ENCODE measurements at places on chromosomes 5 and 9.

- no peak for DNase-seq
These were observed 30.2 kb downstream of the LHX2 start for GRCh38 chr9:124041817-124042116.

DNA sequence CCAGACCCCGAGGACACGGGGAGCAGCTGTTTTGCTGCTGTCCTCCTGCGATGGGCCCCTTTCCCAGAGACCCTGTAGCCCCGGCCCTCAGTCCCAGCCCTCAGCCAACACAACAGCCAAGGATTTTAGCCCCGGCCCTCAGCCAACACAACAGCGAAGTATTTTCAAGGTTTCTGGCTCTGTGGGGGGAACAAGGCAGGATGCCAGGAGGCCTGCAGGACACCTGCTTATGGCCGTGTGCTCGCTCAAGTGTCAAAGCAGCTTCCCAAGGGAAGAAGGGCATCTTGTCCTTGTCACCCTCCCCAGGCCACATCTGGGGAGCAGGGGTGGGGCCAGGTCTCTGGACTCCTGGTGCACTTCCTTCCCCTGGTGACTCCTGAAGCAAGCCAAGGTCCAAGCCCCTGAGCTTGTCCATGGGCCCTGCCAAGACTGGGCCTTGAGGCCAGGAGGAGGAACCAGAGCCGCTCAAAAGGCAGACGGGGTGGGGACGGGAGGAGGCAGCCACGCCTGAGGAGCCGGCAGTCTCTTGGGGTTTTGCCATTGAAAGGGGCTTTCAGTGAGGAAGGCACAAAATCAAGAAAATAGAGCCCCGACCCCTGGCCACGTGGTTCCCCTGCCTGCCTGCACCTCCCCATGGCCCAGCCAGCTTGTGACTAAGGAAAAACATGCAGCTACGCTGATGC is 10.8 kb downstream of the KCNT1 start:
- DNase-seq, result no peak

DNA sequence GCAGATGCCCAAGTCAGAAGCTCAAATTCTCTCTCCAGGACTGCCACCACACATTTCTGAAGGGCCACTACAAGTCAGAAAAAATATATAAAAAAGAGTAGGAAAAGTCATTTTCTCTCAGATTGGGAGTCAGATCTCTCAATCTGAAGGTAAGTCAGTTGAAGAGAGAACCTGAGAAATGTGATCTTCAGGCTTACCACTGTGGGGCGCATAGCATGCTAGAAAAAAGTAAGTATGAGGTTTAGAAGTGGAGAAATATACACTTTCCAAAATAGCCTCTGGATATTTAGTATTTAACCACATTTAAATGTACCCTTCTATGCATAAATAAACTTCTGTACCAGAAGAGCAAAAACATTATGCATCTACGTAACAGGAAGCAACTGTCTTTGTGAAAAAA is 800.7 kb upstream of the CTNND2 start:
- no peak for DNase-seq

DNA sequence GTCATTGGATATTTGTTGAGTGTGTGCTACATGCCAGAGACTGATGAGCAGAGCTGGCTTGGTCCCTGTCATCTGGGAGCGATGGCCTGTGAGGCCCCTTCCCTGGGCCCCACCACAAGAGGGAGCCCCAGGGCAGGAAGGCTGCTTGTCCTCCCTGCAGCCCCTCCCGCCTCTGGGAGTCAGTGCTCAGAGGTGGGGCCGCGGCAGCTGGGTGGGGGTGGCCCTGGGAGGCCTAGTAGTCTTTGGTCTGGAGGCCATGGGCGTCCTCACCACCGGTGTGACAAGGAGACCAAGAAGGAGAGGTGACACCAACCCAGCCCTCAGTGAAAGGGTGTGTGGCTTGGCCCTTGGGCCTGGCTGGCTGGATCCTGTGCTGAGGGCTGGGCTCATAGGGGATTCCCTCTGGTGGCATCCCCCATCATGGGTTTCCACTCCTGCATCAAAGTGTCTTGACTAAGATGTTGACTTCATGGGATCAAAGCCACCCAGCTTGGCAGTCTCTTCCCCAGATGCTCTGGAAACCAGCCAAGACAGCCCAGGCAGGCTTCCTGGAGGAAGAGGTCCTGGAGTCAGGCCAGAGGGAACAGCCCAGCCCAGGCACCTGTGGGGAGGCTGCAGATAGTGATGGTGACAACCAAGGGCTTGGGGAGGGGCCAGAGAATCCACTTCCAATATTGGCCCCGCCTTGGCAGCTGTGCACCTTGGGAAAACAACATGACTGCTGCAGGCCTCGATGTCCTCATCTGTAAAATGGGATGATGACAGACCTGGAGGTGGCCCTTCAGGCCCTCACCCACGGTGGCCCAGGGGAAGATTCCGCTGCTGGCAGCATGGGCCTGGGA is 166.7 kb downstream of the GAPVD1 start:
- peak; percentile 58 for DNase-seq

DNA sequence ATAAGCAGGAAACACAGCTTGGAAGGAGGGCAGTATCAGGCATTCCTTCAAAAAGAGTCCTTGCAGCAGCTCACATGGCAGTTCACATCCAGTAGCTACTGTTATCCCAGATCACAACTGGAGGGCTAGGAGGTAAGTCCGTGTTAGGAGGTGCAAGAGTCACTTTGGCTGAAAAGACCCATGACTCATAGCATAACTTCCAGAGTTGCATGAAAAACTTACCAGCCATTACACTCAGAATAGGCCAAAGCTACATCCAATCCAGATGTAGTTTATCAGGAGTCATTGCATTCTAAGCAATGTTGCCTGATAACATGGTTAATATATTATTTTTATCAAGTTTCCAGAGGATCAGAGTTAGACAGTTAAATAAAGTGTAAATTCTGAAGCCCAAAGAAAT is 1126.4 kb upstream of the SEMA6A start:
- no peak for DNase-seq

- DNase-seq, result no peak
These were observed 36.2 kb downstream of the MOCS2 start for GRCh38 chr5:53073348-53073747.

GRCh38 chr5:15995341-15996052 is 184.1 kb downstream of the MARCHF11 start:
- peak; percentile 18 for DNase-seq

DNA sequence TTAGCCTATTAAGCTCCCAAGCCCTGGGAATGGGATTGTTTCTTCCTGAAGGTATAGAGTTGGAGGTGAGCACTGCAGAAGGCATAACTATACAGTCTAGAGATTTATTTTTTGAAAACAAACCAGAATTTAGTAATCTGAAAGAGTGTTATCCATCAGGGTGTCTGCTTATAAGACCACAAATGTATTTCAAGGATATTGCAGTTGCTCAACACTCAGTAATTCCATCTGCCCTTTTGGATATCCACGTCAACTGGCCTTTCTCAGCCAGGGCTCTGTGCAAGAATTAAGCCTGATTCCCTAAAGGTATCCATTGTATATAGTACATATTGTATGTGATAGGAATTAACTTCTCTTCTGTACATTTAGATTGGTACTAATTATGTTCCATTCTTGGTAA is 15.0 kb upstream of the IL31RA start:
- no peak for DNase-seq

DNA sequence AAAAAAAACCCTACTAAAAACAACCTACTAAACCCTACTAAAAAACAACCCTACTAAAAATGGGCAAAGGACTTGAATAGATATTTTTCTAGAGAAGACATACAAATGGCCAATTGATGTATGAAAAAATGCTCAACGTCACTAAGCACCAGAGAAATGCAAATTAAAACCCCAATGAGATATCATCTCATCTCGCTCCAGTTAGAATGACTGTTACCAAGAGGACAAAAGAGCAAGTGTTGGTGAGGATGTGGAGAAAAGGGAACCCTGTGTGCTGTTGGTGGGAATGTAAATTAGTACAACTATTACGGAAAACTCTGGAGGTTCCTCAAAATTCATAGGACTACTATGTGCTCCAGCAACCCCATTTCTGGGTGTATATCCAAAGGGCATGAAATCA is 10.8 kb downstream of the SDHA start:
- no peak for DNase-seq

DNA sequence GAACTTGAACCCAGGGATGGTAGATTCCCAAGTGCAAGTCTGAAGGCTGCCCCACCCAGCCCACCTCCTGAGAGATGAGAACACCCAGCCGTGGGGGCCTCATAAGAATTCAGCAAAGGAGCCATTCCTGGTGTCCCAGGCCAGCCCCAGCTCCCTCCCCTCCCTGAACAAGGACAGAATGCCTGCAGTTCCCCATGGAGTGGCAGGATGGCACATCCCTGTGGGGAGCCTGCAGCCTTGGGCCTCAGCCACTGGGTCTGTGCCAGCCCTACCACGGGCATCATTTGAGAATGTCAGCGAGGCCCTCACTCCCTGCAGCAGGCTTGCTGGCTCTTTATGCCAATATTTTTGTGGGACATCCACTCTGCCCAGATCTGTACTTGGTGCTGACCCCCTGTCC is 36.2 kb upstream of the RAPGEF1 start:
- DNase-seq, result no peak

- DNase-seq, result no peak
These were observed 293.2 kb upstream of the KLF4 start for GRCh38 chr9:107782789-107783188.

DNA sequence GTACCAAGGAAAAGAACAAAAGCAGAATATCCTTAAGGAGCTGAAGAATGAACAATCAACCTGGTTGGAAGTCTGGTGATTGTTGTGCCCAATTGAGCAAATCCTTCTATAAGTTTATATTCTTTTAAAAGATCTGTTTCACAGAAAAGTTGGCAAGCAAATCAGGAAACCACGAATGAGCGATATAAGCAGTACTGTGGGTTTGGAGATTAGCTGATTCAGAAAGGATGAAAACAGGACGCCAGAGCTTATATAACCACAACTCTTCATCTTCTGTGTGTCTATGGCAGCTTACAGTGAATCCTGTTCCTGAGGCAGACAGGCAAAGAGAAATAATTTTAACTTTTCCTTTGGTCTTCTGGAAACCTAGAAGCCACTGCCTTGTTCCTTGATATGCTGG is 61.7 kb downstream of the SLC38A9 start:
- DNase-seq, result peak; percentile 47

GRCh38 chr9:81886665-81887064 is 41.6 kb upstream of the SPATA31D4 start:
- no peak for DNase-seq

DNA sequence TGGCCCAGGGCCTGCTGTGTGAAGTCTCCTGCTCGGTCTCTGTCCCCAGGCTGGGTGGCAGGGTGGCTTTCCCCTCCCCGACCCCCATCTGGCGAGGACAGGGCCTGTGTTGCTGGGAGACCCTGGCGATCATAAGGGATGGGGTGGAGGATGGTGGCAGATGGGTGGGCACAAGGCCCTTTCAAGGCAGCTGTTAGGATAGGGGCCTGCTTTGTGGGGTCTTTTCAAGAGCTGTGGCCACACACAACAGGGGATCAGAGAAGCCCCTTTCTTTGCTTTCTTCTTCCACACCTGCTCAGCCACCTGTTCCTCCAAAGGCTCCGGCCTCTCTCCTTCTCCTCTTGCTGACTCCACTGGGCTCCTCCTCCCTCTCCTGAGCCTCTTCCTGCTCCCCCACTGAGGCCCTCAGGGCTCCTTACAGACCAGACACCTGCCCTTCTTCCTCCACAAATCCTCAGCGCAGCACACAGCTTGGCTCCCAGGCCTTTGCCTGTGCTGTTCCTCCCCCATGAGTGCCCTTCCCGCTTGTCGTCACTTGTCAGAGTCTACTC is 15.0 kb upstream of the NEURL1B start:
- no peak for DNase-seq

GRCh38 chr9:113343732-113344231 is 3.7 kb upstream of the WDR31 start:
- peak; percentile 83 for DNase-seq
